ENCODE measurements at places on chromosomes 4 and X. TPM values are rescaled to one million over a fixed set of nuclear protein-coding genes. Genes with fewer than 3 reads are reported as not detected.

GRCh38 chr4:45855857-45856256 lies 268.0 kb downstream of the GABRG1 start:
- no peak for DNase-seq

GRCh38 chr4:169335331-169335730 lies 64.6 kb upstream of the SH3RF1 start:
- no peak for DNase-seq

- no peak for DNase-seq
Measured at GRCh38 chr4:7780751-7781348, 158.8 kb downstream of the AFAP1 start.

DNA sequence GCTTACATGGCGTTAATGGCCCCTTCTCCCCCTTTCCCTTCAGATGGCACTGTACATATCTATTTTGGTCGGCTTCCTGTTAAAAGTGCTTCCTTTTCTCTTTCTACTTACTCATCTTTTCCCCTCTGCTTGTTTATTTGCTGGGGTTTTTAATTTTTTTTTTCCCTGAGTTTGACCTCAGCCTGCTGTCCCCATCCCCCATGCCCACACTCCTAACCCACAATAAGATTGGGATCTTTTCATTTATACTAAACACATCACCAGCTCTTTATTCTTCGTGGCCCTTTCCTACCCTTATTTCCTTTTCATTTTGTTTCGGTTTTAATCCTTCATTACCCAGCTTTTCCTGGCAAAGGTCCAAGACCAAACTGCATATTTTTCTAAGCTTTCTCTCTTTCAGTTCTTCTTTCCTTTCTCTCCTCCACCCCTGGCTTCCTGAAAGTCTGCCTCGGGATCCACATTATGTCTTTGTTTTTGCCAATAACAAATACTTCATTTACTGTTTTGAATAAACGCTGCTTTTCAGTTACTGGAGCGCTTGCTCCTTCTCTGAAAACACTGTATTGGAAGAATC lies 152.0 kb upstream of the USP9X start:
- DNase-seq, result no peak

DNA sequence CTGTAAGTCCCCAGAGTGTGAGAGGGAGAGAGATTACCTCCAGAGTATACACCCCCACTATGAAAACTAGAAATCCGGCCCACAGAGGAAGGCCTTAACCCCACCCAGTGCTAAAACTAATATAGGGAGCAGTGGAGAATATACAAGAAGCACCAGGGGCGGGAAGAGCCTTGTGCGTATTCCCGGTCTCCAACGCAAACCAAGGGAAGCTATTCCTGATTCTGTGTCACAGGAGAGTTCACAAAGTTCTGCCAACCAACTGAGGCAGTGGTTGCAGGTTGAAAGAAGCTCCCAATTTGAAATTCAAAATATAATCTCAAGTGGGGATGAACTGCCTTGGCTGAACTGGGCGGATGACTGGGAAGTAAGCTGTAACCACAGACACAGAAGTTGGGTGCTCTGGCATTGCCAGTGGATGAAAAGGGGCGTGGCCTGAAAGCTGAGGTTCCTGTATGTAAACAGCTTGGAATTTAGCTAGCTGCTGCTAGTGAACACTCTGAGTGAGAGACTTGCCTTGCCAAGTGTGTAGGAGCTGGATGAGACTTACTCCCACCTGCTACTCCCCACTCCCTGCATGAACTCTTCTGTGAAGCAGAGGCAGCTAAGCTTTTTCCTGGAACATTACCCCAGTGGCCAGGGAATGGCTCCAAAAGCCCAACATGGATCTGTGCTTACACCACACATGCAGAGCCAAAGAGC lies 32.7 kb downstream of the ELF2 start:
- DNase-seq, result peak; percentile 75

DNA sequence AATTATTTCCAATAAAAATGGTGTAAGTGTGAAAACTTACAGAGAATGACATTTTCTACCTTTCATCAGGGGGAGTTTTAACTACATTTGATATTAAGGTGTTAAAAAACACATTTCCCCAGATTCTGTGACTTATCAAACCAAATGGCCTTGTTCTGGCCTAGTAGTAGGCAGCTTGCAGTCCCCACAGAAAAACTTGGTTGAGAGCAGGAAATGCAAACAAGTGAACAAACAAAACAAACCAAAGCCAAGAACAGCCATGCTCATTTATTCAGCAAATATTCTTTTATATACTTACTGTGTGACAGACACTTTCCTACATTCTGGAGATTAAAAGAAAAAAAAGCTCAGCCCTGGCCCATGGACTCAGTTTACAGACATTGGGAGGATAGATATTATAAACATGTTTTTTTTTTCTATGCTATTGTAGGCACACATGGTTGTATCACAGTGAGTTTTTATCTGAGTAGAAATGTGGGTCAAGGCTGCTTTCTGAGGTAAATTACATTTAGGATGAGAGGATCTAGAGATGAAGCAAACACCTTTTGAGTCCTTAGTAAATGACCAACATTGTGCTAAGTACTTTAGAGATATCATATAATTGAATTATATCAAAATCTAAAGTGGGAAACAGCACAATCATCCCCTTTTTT lies 449.2 kb upstream of the AADAT start:
- DNase-seq, result no peak

DNA sequence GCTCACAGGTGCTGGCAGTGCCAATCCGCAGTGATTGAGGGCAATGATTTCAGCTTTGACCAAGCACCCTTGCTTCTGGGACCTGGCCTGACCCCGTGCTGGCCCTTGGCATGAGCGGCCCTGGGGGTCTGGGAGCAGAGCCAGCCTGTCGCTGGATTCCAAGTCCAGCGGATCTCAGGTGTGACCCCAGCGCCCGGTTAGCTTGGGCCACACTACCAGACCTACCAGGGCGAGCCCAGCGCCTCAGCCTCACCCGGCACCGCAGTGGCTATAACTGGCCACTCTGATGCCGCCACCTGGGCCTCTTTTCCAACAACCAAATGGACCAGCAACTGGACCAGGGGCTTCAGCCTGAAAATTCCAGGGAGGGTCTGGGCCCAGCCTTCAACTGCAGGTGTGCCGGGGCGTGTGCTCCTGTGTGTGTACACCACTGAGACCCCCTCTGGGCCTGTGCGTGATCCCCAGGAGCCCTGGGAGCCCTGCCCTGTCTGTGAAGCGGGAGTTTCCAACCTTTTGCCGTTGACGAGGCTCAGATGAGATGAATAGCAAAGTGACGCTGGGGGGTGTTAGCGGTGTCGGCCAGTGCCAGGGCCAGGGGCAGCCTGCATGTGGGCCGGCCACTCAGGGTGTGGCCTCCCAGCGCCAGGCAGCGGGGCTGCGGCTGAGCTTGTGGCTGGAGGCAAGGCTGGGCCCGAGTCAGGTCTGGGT lies 658 bp downstream of the SH3TC1 start:
- DNase-seq, result no peak

DNA sequence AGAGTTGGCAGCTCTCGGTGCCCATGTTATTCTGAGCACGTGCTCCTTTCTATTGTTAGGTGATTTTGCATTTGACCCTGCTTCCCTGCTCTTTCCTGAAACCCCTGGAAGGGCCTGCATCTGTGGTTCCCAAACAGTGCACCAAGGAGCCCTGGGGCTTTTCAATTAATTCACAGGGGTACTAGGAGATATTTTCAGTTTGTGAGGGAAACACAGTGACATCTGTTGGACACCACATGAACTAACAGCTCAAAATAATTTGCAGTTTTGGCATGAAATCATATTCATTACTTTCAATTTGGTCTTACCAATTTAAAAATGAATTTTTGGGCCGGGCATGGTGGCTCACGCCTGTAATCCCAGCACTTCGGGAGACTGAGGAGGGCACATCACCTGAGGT lies 156.6 kb downstream of the GATB start:
- DNase-seq, result no peak

DNA sequence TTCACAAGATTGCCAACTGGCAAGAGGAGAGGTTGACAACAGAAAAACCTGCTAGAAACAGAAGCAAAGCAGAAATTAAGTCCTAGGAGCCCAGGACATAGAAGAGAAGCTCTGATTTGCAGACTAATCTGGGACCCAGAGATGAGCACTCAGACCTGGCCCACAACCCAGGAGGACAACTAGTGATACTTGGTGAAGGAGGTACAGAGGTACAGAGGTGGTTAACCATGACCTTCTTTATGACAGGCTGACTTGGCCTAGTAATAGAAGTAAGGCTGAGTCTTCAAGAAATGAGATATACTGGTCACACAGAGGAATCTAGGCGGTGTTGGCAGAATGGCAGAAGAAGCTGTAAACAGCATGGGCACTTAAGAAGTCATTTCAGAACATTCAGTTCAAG lies 43.6 kb downstream of the ANXA5 start:
- no peak for DNase-seq

GRCh38 chrX:47933946-47934345 lies 69.8 kb downstream of the ZNF182 start:
- no peak for DNase-seq

DNA sequence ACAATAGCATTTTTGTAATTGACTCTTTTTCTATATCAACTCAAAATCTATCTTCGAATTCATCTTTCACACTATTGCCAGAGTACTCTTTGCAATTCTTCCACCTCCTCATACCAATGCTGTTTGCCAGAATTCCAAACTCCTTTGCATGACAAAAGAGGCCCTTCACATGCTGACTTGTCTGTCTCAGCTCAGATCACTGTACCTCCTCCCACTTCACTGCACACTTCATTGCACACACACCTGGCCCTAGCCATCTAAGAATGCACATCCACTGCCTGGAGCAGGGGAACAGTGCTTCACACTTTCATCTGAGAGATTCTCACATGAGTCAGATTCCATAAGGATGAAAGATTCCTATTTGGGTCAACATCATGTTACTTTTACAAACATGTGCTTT lies 56.5 kb downstream of the PRDM5 start:
- no peak for DNase-seq

GRCh38 chr4:787561-787981 lies 38.4 kb downstream of the CPLX1 start:
- DNase-seq, result peak; percentile 51

DNA sequence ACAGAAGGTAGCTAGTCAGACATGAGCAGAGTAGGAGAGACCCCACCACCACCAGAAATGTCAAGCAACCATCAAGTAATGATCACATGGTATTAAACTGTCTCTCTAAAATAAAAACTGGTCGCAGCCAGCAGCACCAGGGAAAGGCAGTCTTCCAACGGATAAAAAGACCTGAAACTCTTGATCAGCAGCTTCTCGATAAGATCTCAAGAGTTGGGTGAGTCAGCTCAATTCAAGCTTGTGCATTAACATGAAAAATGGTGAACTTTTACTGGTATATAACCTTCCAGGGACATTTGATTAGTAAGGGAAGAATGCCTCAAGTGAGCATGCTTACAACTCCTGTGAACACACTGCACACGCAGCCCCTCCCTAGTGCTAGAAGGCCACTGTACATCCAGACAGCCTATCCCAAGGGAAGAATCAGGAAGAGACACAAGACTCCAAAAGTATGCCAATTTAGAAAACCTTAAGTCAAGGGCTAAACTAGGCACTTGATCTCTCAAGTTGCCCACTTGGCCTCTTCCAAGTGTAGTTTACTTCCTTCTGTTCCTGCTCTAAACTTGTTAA lies 270.0 kb upstream of the GNPDA2 start:
- no peak for DNase-seq

GRCh38 chr4:182897601-182898478 lies 19.3 kb downstream of the DCTD start:
- DNase-seq, result no peak

GRCh38 chr4:11456401-11456800 lies 27.7 kb upstream of the HS3ST1 start:
- no peak for DNase-seq

DNA sequence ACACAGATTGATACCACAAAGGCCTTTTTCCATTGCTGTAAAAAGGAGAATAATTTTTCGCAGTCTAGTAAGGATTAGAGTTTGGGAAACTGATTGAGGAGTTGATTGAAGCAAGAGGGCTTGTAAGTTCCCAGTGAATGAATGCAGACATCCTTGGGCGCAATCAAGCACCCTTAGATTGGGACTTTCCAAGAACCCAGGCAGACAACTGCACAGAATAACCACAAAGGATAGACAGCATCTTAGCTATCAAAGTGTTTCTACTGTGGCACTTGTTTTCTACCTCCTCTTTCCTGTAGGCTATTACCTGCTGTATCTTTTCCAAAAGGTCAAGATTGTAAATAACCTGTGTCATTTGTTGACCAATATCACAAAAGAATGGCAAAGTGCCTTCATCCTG lies 2.6 kb downstream of the COX18 start:
- DNase-seq, result no peak

GRCh38 chrX:144681501-144681900 lies 565.8 kb upstream of the SPANXN1 start:
- DNase-seq, result no peak

GRCh38 chrX:38103857-38104812 lies 97.8 kb downstream of the SYTL5 start:
- no peak for DNase-seq

DNA sequence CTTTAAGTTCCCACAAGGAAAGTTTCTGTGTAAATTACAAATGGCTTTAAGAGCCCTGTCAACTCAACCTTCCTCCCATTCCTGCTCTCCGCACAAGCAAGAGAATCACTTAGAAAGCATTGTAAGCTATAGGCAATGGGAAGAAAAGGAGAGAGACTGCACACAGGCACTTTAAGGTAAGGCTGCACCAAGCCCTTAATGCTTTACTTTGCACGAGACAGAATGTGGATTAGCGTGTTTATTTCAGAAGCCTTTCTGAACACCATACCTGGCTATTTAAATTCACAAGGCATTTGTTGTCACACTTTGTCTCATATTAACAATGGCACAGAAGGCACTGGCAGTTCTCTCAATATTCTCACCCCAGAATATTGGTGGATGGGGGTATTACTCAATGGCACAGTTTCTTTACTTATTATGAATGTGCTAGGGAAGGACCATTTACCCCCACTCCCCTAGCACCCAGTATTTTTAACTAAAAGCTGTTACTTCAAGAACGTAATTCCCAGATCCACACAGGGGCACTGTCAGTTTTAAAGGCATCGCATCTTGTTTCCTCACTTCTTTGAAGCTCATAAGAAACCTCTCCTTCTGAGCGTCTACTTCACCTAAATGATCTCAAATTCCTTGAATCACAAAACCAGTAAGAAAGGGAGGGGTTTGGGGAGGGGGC lies 150.0 kb downstream of the MAML3 start:
- DNase-seq, result no peak

Gene DCK
- 10.6 TPM for total RNA-seq

Gene BCOR
- 22.5 TPM for total RNA-seq

Gene NUDT10
- 8.0 TPM for total RNA-seq

Gene FAM47A
- total RNA-seq, result not detected

Gene NDST3
- total RNA-seq, result under 0.01 TPM

Gene NSD2
- 36.0 TPM for total RNA-seq

Gene NXF3
- total RNA-seq, result 0.36 TPM

Gene P2RY4
- total RNA-seq, result 0.33 TPM

Gene CFAP299
- 1.4 TPM for total RNA-seq

Gene CENPVL1
- total RNA-seq, result not detected

Gene NAP1L5
- total RNA-seq, result 11.4 TPM
